ENCODE measurements at places on chromosomes 5 and 9.

- no peak for DNase-seq
These were observed 92.8 kb downstream of the CAMSAP1 start for GRCh38 chr9:135814421-135815095.

DNA sequence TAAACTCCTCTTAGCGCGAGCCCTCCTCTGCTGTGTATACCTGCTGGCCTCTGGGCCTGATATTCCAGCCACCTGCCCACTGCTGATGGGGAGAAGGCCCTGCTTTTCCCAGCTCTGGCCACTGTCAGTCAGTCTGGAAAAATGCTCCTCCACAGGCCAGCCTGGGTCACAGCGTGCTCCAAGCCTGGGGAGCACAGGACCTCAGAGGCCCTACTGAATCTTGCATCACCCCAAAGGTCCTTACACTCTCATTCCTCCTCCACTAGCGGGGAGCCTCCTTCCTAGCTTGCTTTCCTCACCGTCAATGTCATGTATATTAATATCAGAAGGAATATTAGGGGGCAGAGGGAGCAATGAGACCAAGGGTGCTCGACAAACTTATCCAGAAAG is 73.7 kb downstream of the SHB start:
- DNase-seq, result no peak

DNA sequence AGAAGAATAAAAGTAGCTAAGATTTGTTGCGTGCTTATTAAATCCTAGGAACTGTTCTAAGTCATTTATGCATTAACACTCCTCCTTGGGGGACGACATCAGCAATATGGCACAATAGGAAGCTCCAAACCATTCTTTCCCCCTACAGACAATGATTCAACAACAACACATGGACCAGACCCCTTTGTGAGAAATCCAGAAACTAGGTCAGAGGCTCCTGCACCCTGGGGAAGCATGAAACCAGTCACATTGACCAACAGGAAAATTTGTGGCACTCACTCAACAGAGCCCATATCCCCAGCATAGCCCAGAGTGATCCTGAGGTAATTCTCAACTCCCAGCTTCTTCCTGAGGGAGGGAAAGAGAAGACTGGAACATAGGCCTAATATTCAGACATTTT is 294.4 kb downstream of the HINT1 start:
- no peak for DNase-seq

GRCh38 chr9:134436911-134437310 is 110.7 kb downstream of the RXRA start:
- DNase-seq, result no peak

GRCh38 chr5:106737111-106737510 is 933.6 kb downstream of the EFNA5 start:
- no peak for DNase-seq

DNA sequence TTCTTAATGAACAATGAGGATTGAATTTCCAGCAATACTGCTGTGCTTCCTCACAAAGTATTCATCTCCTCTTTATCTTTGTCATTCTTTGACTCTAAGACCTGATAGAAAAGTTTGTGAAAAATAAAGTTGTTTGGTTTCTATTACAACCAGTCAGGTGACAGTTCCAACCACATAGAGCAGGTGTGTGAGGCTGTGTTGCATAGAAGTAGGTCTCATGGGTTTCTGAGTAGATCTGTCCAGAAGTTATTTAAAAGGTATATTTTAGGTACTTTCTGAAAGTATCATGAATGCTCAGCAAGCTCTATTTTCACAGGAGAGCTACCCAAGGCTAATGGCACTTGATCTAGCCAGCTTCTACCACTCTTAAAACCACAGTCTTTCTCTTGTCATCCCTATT is 637.0 kb downstream of the DNAH5 start:
- no peak for DNase-seq

DNA sequence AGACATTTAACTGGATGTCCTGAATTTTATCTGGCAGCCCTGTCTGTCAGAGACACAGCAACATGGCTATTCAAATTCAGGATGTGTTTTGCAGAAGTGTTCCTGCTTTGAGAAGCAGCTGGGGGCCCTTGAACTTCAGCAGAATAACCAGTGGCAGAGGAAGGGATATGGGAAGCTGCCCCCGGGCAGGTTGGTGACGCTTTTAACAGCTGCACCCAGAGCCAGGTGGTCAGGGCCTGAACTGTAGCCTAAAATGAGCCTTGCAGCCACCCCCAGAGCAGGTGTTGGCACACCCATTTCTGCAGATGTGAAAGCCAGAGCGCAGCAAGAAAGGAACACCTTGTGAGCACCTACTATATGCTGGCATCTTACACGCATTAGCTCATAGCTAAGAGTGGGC is 128.7 kb upstream of the BOD1 start:
- DNase-seq, result no peak

DNA sequence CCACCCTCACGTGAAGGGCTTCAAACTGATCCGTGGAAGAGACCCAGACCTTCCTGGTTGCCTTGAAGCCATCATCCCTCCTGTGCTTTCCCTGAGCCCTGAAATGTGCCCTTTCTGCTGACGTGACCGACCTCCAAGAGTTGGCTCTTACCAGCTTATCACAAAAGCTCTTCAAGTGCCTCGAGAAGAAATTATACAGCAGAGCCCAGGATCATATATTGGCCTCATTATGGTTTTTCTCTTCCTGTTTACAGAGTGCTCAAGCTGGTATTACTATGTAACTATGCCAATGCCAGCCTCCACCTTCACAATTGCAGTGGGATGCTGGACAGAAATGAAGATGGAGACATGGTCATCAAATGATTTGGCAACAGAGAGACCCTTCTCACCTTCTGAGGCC is 66.0 kb downstream of the AOPEP start:
- no peak for DNase-seq

DNA sequence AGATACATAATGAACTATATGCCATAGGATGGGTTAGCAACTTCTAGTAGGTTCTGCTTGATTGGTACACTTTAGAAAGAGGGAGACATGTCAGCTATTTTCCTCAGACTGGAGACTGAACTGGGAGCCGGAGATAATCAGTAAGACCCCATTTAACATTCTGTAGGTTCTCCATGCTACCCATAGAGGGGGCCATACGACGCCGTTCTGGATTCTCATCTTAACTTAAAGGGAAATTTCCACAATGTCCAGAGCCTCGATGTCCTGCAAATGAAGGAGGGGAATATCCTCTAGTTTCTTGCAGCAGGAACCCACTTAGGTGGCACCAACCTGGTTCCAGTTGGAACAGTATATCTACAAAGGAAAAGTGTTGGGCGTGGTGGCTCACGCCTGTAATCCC is 22.3 kb upstream of the NPM1 start:
- no peak for DNase-seq

DNA sequence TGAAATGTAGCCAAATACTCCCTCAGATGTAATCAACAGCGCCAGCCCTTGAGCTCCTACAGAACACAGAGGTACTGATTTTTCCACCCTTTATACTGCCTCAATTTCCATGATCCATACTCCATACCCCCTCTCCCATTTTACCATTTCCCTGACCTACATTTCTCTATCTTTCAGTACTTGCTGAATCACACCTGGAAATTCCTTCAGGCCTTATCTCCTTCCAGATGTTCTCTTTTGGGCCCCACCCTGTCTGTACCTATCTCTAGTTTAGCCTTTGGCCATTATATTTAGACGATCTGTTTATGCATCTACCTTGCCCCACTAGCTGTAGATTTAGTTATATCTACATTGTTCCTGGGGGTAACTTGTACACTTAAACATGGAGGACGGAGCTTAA is 5.5 kb downstream of the NIM1K start:
- no peak for DNase-seq

DNA sequence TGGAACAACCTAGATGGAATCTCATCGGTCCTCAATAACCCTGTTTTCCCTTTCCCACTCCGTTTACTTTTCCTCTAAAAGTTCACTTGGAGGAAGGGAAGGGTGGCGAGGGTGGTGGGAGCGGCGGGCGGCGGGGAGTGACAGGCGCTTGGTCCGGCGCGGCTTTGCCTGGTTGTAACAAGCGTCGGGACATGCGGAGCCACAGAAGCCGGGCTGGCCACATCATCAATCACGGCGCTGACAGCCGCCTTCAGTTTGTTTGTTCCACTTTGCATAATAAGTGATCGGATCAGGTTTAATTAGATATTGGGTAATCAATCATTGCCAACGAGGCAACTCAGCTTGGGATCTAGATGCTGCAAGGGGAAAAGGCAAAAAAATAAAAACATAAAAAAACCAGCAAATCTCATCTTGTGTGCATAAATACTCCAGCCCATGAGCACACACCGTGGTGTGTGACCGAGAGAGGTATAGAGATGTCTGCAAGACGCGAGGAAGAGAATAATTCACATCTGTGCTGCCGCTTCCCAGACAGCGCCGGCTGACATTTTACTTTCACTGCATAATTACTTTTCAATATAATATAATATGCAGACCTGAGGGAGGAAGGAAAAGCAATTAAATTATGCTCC is 396.2 kb upstream of the IRX4 start:
- DNase-seq, result no peak

DNA sequence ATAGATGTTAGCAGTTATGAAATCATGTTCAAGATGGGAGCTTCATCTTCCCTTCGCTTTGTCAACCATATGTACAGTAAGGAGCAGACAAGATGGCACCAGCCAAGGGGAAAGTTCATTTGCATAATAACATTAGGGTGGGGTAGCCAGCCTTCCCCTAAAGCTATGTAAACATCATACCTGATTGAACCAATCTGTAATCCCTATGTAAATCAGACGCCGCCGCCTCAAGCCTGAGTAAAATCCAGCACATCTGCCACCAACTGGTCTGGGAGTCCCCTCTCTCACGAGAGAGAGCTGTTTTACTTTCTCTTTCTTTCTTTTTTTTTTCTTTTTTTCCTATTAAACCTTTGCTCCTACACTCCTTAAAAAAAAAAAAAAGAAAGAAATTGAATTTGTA is 30.8 kb upstream of the REEP2 start:
- DNase-seq, result peak; percentile 21

DNA sequence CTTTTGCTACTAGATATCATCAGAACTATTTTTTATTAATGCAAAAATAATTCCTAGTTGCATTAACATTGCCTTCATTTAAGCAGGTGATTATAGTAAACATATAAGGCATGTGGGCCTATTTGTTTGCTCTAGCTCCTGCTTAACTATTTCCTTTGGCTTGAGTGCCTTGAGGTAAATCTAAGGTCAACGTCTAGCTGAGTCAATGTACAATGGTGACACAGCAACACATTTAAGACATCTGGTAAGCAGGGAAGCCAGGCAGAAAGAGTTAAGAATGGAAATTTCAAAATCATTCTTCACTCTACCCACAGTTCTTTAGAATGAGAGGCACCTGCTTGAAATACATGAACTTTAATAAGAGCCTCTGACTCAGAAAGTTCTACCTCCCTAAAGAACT is 111.9 kb upstream of the FST start:
- DNase-seq, result no peak

- DNase-seq, result peak; percentile 46
These were observed 5.9 kb upstream of the EGR1 start for GRCh38 chr5:138459311-138459933.

DNA sequence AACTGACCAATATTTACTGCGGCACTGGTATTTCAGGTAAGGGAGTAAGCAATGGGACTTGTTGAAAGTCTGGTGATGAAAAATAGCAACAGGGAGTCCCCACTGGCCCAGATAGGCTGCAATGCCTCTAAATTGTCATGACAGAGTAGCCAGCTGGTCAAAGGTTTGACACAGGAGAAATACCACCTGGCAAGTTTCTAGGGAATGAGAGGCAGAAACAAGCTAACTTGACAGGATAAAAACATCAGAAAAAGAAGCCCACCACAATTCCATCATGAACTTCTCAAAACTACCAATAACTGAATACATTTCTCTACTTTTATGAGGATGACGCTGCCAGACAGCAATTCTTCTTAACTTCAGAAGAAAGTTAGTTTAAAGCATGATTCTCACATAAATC is 99.8 kb downstream of the STRBP start:
- DNase-seq, result no peak

- no peak for DNase-seq
These were observed 13.3 kb downstream of the SHC3 start for GRCh38 chr9:89165341-89165740.

- peak; percentile 50 for DNase-seq
These were observed 8.6 kb downstream of the SPINK1 start for GRCh38 chr5:147822686-147823491.

- DNase-seq, result no peak
These were observed 2.8 kb upstream of the HSDL2 start for GRCh38 chr9:112377087-112377486.

- DNase-seq, result no peak
These were observed 673.1 kb upstream of the KLF4 start for GRCh38 chr9:108162664-108163063.

- no peak for DNase-seq
These were observed 586.2 kb downstream of the ZNF608 start for GRCh38 chr5:124160265-124160664.

DNA sequence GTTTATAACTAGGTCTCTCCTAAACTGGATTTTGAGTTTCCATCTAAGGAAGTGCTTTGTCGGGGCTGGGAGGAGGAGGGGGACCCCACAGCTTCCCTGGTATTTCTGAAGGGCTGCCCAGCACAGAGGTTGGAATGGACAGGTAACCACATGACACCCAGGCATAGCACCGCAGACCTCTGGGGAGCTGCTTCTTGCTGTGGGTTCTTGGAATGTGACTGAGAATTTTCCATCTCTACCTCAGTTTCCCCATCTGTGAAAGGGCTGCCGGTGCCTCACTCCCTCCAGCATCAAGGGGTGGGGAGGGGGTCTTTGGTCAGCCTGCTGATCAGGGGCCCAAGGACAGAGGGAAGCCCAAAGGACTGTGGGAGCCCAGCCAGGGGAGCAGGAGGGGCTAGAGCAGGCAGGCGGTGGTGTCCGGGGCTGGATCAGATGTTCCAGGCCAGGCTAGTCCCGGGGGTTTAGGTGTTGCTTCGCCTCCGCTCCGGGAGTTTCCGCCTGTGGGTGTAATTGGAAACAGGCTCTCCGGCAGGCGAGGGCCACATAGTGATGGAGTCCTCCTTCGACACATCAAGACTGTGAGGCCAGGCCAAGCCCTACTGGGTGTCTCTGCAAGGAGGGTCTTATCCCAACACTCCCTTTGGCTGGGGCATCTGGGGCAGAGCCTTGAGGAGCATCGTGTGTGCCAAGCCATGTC is 3.3 kb downstream of the OLFML2A start:
- peak; percentile 18 for DNase-seq

Measured in colonic mucosa (tissue), 4 donors.